Suprapubic skin (tissue), 4 donors: ENCODE measurements at places on chromosomes 16 and 17.
A peak's percentile ranks its signal among the peaks of the same experiment; 100 is the strongest.

DNA sequence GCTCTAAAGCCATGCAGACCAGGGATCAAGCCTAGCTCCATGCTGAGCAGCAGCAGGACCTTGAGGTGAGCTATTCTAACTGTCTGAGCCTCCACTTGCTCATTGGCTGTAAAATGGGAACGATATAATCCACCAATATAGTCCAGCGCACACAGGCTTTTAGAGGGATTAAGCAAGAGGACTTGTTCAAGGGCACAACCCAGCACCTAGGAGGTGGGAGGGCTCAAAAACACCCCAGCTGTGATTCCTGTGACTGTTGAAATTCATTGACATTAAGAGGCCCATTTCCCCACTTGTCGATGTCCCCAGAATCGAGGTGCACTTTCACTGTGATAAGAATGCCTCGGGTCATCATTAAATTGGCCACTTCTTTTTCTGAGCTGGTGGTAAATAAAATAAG, 4.1 kb downstream of the USH1G start:
- DNase-seq = no peak

DNA sequence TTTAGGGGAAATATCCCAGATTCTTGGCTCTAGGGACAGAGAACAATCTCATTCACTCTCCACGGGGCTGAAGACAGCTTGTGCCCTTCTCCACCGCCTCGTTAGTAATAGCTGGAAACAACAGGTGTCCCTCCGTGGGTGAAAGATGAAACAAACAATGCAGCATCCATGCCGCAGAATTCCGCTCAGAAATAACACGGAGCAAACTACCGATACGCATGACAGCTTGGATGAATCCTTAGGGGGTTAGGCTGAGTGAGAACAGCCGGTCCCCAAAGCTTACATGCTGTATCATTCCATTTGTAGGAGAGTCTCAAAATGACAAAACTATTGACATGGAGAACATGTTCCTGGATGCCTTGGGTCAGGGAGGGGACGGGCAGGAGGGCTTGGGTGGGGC, 29.4 kb upstream of the CACNG1 start:
- no peak for DNase-seq

DNA sequence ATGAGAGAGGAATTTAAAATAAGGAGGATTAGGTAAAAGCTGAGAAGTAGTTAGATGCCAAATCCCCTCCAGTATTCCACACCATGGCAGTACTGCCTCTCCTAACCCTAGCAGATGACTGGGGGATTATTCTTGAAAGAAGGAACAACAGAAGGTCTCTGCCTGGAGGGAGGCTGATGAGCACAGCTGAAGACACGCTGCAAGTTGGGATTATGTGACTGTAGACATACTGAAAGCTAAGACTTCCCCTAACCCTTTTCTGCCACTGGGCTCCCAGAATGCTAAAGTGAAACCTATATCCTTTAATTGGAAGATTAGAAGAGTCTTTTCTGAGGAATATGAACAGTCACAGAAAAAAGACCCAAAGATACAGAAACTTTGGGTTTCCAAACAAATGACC, 27.7 kb upstream of the SLC46A1 start:
- DNase-seq = no peak

- DNase-seq = no peak
These were observed 32.3 kb upstream of the EMP2 start for GRCh38 chr16:10612649-10613179.

- DNase-seq = peak; percentile 85
These were observed 775 bp downstream of the CYTH1 start for GRCh38 chr17:78781104-78781892.

DNA sequence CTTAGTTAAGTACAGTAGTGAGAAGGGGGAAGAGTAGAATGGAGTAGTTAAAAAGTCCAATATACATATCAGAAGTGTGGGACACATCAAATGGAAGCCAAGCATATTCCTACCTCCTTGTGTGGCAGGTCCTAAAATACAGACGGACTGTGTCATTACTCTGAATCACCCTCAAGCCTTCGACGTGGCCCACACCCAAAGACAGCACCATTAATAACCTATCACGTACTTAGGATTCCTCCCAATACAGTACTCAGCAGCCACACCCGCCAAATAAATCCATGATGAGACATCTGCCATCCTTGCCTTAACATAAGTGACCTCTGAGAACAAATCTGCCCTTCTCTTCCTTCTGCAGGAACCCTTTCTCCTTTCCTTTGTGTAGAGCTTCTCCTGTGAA, 38.9 kb downstream of the UBE2G1 start:
- DNase-seq = no peak

DNA sequence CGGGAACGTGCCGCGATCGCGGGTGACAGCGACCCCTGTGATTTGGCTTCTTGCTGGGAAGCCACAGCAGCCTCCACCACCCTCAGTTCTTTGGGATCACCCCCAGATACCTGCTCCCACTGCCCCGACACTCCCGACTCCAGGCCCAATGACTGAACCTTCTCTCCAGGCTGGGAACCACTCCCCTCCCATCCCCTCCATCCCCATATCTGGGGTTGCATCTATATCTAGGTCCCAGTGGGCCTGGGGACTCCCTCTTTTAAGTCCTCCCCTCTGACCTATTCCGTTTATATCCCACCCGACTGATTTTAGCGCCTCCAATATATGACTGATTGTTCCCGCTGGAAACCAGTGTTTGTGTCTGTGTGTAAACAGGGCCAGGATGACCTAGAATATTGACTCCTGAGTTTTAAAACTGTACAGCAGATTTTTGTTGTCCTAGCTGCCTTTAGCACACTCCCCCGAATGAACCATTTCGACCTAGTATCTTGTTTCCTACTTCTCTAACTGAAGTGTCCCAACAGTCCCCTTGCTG, 667 bp downstream of the PSMD3 start:
- DNase-seq = no peak

DNA sequence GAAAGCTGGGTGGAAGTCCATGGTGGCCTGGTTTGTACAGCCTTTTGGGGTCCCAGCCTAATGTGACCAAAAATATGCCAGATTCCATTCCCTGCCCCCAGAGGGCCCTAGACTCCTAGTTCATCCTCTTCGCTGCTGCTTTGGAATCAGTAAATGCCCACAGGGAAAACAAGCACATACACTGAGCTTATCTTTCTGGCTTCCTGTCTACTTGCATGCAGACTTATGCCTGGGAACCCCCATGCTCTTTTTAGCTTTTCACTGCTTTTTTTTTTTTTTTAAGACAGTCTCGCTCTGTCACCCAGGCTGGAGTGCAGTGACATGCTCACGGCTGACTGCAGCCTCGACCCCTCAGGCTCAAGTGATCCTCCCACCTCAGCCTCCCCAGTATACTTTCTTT, 6.2 kb upstream of the CD300LG start:
- DNase-seq = no peak

- no peak for DNase-seq
These were observed 22.8 kb downstream of the KATNIP start for GRCh38 chr16:27572711-27573110.

DNA sequence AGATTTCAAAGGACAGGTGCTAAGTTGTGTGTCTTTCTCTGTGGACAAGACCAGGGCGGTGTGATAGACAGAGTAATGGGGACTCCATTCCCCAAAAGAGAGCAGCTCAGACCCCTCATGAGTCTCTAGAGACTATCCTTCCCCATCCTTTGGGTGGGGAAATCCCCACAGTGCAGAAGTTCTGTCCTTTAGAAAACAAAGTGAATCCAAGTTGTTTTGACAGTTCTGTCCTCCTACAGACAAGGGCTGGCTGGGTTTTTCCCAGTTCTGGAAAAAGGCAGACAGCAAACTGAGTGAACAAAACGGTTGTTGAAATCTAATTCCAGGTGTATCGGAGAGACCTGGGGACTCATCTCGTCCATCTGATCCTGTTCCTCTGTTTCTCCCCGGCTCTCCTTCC, 11.0 kb upstream of the HAS3 start:
- DNase-seq = no peak

- DNase-seq = peak; percentile 67
These were observed 2.8 kb downstream of the XYLT2 start for GRCh38 chr17:50348522-50349242.

DNA sequence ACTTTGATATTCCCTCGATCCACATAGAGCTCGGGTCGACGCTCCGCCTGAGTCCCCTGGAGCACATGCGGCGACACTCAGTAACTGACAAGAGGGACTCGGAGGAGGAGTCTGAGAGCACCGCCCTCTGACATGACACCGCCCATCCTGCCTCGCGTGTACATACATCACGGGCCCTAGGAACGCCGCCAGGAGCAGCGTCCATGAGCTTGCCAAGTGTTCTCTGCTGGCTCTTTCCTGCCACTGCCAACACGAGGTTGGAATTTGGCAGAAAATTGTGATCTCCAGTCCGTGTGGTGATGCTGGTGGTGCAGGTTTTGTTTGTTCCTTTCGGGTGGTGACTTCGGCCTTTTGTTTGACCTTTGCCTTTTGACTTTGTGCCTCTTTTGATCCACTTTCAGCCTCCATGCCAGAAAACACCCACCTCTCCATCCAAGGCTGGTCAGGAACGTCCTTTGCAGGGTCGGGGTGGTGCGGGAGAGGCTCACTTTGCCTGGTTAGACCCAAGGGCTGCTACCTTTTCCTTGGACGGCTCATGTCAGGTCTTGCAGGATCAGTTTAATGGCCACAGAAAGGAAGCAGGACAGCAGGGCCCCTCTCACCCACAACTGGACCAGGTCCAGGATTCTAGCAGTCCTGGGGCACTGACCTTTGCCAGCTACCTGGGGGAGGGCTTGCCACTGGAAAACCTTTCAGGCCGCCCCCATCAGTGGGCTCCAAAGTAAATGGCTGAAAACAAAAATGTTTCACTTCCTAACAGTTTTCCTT, 27.6 kb downstream of the ELAC2 start:
- no peak for DNase-seq

DNA sequence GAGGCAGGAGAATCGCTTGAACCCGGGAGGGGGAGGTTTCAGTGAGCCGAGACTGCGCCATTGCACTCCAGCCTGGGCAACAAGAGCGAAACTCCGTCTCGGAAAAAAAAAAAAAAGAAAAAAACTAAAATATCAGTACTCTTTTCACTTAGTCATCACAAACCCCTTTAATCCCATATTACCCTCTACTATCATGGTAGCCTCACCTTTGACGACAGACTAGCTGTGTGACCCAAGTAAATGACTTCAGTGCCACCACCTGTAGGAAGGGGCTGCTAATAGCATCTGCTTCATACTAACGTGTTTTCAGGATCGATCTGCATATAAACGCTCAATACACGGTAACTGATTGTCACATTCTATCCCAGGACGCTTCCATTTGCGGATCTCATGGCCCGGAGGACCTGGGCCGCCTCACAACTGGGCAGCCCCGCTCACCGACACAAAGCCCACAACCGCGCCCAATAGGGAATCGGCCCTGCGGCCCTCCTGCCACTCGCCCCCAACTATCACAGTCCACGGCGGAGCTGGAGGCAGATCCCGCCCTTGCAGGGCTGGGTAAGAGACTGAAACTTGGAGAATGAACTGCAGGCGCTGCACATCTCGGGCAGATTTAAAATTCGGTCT, 1.1 kb upstream of the ZNF263 start:
- no peak for DNase-seq

DNA sequence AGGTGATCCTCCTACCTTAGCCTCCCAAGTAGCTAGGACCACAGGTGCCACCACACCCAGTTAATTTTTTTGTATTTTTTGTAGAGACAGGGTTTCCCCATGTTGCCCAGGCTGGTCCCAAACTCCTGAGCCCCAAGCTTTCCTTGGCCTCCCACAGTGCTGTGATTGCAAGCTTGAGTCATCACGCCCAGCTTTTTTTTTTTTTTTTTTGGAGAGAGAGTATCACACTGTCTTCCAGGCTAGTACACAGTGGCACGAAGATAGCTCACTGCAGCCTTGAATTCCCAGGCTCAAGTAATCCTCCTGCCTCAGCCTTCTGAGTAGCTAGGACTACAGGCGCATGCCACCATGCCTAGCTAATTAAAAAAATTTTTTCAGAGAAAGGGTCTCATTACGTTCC, 27.2 kb downstream of the HEATR9 start:
- no peak for DNase-seq

GRCh38 chr16:82481455-82481854, 145.3 kb upstream of the CDH13 start:
- DNase-seq = no peak

- no peak for DNase-seq
These were observed at the start of gene AHSP for GRCh38 chr16:31527734-31528274. TSS of gene AHSP (plus strand) at chr16:31527900. CDS start at chr16:31528140, 240 bp downstream.

DNA sequence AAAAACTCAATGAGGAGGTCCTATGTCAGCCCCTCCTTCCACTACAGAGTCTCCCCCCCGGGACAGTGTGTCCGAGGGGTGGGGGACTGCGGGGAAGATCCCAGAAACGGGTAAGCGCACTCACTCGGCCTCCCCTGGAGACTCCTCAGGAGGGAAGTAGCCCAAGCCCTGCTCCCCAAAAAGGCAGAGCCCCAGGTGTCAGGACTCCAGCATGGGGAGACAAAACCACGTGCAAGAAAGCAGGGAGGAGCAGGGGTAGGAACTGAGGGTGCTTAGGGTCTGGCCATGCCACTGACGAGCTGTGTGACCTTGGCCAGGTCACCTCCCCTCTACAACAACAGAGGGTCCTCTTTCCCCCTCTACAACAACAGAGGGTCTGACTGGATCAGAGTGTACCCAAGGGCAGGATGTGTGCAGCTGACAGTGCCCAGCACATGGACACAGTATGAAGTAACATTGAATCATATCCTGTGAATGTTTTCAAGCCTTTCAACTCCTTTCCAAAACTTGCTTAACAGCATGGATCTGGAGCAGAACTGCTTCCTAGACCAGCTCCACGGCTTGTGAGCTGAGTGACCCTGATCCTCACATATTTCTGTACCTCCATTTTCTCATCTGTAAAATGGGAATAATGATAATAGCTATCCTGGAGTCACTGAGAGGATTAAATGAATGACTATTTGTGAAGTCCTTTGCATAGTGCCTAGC, 2.1 kb upstream of the NAGS start:
- no peak for DNase-seq
